ENCODE measurements at places on chromosomes 16 and 17.

DNA sequence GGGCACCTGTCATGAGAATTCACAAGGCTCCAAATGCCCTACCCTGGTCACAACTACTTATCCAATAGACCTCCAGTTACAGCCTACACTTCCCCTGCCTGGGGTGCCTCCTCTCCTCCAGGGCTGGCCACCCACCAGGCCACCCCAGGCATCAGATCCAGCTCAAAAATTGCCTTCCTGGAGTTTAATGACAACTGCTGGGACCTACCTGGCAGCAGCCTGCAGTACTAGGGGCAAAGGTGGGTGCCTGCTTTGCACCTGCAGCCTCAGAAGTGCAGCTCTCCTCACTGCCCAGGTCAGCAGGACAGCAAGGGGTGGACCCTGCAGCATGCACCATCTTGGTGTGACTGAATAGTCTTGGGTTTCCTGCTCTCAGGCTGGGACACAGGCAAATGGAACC, 3.6 kb downstream of the GP1BA start:
- no peak for DNase-seq

GRCh38 chr17:17761894-17762743, 74.7 kb downstream of the SREBF1 start:
- no peak for DNase-seq

GRCh38 chr16:850668-851067, 50.1 kb upstream of the GNG13 start:
- no peak for DNase-seq

- no peak for DNase-seq
Measured at GRCh38 chr17:69060822-69061221, at the start of gene ABCA9. Gene ABCA9 (minus strand): TSS chr17:69060927. CDS start chr17:69051126, 9,801 bp downstream.

GRCh38 chr17:69812240-69812837, 262.7 kb upstream of the KCNJ16 start:
- DNase-seq, result no peak

- peak; percentile 86 for DNase-seq
Measured at GRCh38 chr17:40358323-40359038, 6.1 kb downstream of the GJD3 start.

DNA sequence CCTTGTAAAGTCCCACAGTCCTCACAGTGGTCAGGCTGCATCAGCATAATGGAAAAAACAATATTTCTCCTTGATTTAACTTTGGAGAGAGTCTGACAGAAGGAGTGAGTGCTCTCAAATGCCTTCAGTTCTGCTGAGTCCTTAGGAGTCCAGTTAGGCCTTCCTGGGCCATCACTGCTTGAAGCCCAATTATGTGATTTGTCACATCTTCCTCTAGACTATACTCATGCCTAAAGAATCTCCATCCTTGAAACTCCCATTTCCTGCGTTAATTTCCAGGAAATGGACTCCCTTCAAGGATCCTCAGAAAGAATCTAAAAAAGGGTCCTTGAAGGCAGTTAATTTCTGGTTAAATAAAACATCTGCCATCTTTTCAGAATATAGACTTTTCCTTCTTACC, 52.8 kb downstream of the SLFN5 start:
- DNase-seq, result no peak

GRCh38 chr17:12422651-12423050, 243.0 kb upstream of the MYOCD start:
- DNase-seq, result no peak
